Motor neuron (in vitro differentiated cells): ENCODE measurements at places on chromosomes 5 and 9.
A peak's percentile ranks its signal among the peaks of the same experiment; 100 is the strongest.

DNA sequence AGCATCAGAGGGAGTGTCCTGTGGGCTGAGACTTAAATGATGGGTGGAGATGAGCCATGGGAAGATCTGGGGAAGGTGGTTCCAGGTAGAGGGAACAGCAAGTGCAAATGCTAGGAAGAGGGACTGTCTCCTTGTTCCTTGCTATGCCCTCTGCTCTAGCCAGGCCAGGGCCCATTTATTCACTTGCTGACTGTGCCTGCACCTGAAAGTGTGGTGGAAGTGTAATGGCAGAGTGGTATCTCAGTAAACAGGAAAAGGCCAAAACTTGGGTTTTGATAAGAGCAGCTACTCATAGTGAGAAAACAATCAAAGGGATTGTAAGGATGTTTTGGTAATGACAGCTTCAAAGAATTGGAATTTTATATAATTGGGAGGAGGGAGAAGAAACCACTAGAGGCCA lies 32.4 kb downstream of the TLE4 start:
- ATAC-seq: no peak

DNA sequence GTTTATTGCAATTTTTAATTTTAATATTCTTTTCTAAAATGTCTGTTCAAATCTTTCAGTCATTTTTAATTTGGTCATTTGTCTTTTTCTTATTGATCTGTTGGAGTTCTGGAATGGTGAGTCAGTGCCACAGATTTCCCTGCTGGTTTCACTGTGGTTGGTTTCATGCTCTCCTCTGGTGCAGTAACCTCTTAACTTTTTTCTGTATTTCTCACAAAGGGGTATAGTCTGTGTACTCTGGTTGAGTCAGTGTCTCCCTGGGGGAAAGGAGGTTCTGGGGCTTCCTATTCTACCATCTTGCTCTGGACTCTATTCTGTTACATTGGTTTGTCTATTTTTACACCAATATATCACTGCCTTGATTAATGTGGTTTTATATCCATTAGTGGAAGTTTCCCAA lies 178.8 kb downstream of the CSNK1G3 start:
- ATAC-seq: no peak

- ATAC-seq: no peak
These were observed 60.9 kb downstream of the ANKRD55 start for GRCh38 chr5:56172241-56172640.

- ATAC-seq: no peak
These were observed 215.6 kb downstream of the SYK start for GRCh38 chr9:91017245-91017644.

DNA sequence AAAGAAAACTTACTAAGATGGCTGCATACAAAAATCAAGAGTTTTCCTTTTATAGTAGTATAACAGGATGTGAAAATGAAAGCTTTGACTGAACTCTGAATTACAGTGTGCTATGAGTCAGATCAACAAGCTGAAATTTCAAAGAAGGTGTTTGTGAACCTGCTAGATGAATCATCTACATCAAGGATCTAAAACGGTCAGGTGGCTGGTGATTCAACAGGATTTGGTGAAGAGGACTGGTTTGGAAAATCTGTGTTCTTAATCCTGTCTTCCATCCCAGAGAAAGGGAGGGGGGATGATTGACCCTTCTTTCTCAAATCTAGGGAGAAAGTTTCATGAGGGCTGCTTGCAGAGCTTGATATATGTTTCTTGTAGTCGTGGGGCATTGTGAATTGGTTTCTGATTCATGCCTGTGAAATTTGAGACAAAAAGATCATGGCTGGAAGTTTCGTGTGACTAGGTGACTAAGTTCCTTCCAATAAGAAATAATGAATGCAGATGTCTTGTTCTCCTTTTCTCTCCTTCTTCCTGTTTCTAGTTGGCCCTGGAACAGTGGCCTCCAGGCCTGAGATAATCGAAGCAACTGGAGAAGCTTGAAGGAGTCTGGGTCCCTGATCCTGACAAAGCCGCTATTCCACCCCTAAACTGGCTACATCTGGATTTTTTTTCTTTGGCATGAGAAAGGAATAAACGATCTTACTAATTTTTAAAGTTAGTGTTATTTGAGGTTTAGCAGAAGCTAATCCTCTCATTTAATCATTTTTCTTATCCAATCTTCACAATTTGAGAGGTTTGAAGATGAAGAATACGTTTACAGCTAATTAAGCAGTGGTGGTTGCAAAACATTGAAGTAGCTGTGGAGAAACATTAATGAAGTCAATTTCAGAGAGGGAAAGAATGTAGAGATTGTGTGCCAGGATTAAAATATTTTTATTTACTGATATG lies 67.2 kb downstream of the MRPS30 start:
- ATAC-seq: no peak

DNA sequence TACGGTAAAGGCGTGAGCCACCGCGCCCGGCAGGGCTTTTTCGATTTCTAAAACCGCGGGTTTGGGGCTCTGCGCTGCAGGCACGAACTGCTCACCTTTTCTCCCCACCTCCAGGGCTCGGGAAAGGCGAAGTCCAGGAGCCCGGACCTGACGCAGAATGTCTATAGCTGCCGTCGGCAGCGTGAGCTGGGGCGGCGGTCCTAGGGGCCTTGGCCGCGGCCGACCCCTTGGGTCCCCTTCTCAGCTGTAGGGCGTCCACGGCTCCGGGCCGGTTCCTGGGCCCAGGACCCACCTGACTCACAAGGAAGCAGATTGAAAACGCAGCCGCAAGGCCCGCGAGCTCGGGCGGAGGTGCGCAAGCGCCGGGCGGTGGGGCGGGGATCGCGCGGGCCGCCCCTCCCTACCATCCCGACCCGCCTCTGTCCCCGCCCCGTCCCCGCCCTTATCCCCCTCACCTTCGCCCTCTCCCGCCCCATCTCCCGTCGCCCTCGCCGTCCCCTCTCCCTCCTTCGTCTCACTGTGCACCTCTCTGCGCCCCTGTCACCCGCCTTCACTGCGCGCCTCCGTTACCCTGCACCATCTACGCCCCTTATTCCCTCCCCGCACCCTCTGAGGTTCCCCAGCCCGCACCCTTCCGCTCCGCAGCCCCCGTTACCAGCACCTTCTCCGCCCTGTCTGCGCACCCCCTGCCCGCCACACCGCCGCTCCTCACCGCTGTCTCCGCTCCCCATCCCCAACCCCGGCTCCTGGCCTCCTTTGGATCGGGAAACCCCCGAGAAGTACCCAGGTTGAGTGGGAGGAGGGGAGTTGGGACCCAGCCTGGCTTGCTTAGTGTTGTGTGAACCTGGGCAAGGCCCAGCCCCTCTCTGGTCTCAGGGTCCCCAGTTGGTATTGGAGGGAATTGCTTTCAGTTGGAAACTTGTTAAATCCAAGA lies at the start of gene HDHD3:
TSS of gene HDHD3 (minus strand) at position 353 of the 934 bp plus-strand sequence. CDS start 2,632 bp downstream, outside the sequence.
- peak; percentile 88 for ATAC-seq

- ATAC-seq: no peak
These were observed 26.4 kb downstream of the TNPO1 start for GRCh38 chr5:72842816-72843215.

DNA sequence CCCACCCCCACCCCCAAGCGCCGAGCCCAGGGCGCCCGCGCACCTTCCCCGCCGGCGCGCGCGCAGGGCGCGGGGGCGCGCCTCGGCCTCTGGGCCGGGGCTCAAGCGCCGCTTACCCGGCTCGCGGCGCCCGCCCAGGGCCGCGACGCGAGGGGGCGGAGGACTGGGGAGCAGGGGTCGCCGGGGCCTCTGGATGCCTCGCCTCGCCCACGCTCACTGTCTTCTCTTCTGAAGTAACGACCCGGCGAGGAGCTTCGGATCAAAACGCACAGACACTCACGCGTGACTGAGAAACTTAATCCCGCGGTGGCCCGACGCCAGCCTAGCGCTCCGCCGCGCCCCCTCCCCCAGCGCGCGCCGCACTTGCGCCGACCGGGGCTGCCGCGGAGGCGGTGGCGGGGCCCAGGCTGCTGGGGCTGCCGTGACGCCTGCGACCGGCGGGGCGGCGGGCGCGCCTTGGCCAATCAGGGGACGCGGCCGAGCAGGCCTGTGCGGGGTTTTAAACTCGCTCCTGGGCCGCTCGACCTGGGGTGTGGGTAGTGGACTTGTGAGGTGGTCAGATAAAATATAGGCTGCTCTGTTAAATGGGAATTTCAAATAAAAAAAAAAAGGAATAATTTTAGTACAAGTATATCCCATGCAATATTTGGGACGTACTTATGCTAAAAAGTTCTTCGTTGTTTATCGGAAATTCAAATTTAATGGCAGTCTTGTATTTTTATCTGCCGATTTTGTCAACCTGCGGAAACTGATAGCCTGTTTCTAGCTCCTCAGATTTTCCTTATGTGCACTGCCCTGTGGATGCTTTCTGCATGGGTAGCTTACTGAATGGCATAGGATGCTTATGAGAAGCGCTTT lies at the start of gene MPDZ:
TSS of gene MPDZ (minus strand) at position 409 of the 858 bp plus-strand sequence. CDS start 29,377 bp downstream, outside the sequence.
- peak; percentile 82 for ATAC-seq
